Fibroblast of villous mesenchyme (primary cell): ENCODE measurements at places on chromosomes 1 and 21. TPM values are rescaled to one million over a fixed set of nuclear protein-coding genes. Genes with fewer than 3 reads are reported as not detected.

DNA sequence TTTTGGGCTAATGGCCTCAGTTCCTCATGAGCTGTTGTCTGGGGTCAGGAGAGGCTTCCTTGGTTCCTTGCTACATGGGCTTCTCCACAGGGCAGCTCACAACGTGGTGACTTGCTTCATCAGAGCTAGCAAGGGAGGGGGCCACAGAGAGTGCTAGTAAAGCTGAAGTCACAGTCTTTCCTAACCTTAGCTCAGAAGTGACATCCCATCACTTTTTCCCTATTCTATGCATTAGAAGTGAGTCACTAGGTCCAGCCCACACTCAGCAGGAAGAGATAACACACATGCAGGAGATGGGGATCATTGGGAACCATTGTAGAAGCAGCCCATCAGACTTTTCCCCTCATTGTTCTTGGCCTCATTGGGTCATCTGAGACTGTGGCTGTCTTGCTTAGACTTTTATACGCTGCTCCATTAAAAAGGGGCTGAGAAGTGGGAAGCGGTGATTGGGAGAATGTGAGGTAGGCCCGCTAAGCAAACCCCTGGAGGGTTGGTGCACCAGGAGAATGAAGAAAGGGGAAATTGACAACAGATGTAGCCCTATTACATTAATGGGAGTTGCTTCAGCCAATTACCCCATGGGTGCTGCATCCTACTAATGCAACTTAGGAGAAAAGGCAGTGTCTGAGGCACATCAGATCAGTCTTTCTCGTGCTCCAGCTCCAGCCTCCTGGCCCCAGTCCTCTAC is 22.1 kb upstream of the IGSF21 start:
- DNase-seq: no peak

DNA sequence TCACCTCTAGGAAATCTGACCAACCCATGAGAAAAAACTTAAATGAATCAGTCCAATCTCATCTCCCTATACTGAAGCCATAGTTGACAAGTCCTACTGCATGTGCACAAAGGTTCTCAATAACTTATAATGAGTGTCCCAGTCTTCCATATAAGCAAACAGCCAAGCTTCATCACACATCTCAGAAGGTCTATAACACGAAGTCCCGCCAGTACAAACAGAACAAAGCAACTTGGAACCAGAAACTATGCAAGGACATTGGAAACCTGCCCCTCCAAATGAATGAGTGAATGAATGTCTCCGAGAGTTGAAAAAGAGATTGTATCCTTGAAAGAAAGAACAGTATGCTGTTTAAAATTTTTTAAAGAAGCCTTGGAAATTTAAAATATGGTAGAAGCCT is 53.6 kb upstream of the IPO9 start:
- DNase-seq: no peak

- DNase-seq: peak; percentile 64
Measured at GRCh38 chr1:233440951-233441401, 113.5 kb downstream of the MAP3K21 start.

DNA sequence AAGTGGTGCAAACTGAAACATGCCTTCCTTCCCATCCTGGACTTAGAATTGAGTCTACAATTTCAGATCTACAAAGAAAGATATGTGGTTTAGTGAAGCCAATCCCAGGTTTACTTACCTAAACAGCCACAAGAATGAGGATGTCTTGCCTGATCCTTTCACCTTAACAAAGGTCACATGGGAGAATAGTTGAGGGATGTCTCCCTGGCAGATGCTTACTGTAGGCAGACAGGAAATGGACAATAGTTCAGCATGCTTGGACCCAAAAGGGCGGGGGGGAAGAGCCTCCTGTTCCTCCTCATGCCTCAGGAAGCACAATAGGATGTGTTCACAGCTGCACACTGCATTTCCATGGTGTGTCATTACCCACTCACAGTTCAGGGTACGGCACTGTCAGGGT is 492.7 kb upstream of the USP24 start:
- DNase-seq: no peak

The RNF186 gene
- total RNA-seq: not detected in 2 replicates

The CYP4Z1 gene
- total RNA-seq: not detected in 2 replicates

DNA sequence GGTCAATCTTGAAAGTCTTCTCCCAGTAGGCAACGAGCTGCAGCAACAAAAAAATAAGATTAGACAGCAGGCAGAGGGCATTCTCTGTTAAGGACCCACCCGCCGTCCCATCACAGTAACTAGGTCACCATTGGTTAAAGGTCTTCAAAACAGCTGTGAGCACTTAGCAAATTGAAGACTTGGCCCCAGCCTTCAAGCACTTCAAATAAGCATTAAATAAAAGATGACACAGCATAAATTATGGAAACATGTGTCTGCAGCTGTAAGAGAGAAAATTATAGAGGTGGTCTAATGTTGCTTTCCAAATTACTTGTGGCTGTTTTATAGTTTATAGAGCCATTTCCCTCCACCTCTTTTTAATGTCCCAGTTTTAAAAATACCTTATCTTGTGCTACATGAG is 61.2 kb downstream of the VANGL1 start:
- no peak for DNase-seq

DNA sequence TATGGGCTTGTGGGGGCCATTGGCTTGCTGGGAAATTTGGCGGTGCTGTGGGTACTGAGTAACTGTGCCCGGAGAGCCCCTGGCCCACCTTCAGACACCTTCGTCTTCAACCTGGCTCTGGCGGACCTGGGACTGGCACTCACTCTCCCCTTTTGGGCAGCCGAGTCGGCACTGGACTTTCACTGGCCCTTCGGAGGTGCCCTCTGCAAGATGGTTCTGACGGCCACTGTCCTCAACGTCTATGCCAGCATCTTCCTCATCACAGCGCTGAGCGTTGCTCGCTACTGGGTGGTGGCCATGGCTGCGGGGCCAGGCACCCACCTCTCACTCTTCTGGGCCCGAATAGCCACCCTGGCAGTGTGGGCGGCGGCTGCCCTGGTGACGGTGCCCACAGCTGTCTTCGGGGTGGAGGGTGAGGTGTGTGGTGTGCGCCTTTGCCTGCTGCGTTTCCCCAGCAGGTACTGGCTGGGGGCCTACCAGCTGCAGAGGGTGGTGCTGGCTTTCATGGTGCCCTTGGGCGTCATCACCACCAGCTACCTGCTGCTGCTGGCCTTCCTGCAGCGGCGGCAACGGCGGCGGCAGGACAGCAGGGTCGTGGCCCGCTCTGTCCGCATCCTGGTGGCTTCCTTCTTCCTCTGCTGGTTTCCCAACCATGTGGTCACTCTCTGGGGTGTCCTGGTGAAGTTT is 550 bp downstream of the RXFP4 start:
- DNase-seq: no peak

DNA sequence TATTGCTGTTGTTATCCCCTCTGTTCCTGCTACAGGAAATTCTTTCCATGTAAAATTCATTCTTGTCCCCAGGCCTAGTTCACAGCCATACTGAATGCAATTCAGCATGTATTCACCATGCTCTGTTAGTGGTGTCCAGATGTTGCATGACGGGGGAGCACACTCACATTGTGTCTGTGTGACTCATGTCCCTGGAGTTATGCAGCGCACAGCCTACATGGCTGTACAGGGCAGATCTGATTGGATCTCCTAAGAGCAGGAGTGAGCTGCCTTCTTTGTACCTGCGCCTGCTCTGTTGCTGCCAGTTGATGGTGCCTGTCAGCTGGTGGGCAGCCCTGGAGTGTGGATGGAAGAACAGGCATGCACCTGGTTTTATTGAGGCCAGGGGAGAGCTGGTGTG is 17.6 kb downstream of the HTR6 start:
- peak; percentile 70 for DNase-seq

DNA sequence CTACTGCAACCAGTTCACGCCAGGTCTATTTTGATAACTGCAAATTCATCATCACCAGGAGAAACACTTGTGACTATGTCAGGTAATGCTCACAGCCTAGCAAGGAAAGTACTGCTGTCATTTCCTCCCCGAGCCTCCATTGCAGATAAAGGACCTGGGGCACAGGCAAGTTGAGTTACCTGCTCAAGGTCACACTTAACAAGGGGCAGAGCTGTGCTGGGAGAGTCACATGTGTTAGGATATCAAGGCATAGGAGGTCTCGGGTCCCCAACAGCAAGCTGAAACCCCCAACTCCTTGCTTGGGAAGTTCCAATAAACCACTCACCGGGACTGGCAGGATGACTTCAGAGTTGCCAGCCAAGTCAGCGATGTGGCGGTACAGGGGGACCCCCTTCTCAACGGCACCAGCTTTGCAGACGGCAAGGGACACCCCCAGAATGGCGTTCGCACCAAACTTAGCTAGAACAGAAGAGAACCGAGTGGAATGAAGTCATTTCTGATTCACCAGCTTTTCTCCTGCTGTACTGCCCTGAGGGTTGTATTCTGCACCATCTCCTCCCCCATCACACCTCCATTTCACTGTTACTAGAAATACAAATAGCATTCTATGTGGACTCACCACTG is 11.6 kb downstream of the ENO1 start:
- DNase-seq: no peak

The PPIE gene
- total RNA-seq: 23.8 and 31.1 TPM in 2 replicates

The GBP7 gene
- not detected in 2 replicates for total RNA-seq

The RIPK4 gene
- total RNA-seq: not detected in 2 replicates

DNA sequence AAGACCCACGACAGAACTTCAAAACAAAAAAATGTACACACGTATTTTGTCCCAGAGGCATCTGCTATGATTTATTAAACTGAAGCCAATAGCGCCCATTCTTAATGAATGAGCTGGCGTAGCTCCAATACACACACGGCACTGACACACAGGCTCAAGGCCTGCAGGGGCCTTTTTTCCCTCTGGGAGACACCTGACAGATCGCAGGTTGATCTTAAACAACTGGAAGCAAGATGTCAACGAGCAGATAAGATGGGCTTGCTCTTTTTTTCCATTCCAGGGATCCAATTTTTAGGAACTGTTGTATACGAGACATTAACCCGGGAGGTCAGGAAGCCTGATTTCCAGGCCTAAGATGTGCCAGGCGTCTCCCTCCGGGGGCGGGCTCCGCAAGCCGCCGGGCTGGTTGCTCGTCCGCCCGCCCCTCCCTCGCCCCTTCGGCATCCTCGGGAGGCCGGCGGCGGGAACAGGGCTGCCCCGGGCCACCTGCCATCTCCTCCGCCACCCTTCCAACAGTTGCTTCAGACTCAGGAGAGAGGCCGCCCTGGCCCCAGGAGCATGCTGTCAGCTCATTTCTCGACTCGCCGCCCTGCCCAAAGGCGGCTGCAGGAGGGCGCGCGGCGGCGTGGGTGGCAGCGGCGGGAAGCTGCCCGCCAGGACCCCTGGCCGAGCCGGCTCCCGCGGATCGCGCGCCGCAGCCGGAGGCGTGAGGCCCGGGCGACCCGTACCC is 735 bp downstream of the TTC13 start:
- DNase-seq: no peak
